ENCODE measurements at places on chromosomes 11 and 22.

- no peak for DNase-seq
These were observed 292.3 kb downstream of the METTL15 start for GRCh38 chr11:28400331-28401100.

DNA sequence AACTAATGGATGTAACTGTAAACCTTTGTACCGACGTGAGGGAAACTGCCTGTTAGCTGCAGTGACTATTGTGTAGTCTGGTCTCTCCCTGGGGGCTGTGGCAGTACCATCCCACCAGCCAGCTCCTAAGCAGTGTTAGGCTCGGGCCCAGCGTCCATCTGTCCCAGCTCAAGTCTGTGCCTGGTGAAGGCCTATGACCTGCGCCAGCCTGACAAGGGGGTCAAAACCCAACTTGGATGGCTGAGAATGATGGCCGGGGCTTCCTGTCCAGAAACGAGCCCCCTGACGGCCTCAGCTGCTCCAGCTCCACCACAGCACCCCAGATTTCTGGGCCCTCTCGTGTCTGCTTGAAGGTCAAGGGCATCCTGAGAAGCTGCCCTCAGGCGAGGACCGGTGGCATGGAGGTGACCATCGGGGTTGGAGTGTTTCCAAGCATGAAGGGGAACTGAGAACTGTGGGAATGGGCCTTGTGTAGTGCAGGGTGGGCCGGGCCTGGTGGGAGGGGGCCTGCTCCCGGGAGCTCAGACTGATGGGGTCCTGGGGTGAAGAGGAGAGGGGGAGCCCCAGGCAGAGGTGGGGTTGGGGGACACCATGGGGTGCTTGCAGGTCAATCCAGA, 14.3 kb upstream of the SPI1 start:
- DNase-seq, result no peak

- DNase-seq, result peak; percentile 73
These were observed at the start of gene PLEKHA7 for GRCh38 chr11:17014321-17014832. Gene PLEKHA7, minus strand, starts transcription at chr11:17014414. Its CDS starts 13 bp downstream, at chr11:17014401.

DNA sequence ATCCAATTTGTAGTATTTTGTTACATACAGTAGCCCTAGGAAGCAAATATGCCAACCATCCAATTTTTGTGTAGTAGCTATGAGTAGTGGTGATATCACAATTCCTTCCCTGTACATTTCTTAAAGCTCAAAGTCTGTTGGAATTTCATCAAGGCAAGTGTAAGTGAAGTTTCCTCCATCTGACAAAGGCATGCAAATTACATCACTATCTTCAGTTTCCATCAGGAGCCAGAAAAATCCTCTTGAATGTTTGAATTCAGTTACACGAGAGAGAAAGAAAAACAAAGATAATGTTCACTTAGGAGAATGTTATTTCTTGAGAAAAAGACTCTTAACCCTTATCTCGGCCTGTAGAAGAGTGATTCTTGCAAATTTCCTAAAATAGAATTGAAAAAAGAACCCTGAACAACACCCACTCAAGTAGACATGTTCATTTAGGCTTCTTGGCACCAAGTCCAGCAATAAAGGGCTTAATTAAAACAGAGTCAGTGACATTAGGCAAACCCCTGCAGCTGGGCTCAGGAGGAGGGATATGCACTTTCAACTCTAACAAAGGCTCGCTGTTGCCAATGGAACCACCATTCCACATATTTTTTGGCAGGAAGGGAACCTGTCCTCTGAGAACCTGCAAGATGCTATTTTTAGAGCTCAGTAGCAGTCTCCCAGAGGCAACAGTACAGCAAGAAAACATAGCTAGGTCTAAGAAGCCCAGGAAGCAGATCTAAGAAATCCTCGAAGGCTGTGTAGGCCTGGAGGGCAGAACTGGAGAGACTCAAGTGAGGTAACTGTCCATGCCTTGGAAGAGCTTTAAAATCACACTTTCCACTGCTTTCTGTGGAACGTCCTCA, 144.6 kb downstream of the CCDC81 start:
- DNase-seq, result no peak

GRCh38 chr11:93736129-93736528, 5.2 kb downstream of the TAF1D start:
- no peak for DNase-seq

DNA sequence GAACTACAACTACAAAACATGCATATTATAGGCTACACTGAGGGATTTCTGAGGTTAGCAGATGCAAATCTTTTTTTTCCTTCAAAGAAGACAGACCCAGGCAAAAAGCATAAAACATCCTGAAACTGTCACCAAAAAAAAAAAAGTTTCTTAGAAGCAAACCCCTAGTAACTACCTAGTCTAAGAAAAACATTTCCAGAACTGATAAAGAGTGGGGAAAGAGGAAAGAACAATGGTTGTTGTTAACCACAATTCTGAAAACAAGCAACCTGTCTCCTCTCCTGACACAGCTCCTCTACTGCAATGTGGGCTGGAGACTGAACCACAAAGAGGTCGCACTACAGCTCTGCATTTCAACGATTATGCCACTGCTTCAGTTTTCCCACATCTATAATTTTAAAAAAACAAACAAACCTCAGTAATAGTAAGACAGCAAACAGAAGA, 15.0 kb downstream of the DENND5A start:
- no peak for DNase-seq

GRCh38 chr22:20577549-20577975, 70.2 kb downstream of the MED15 start:
- no peak for DNase-seq

- DNase-seq, result peak; percentile 86
These were observed 12.6 kb upstream of the NECTIN1 start for GRCh38 chr11:119741369-119742262.

DNA sequence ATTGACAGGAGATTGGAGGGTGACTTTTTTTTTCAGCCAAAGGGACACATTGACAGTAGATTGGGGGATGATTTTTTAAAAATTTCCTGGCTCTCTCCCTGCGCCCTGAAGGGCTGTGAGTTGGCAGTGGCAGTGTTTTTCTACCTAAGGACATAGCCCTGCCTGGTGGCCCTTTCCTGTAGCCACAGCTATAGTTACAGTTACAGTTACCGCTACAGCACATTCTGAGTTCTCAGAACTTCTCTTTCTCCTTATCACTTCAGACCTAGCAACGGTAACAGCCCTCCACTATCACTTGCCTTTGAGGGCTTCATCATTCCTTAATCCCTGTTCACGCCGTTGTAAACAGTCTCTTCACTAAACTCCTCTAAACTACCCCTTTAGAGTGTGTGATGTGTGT, 684 bp downstream of the MRGPRX2 start:
- DNase-seq, result no peak

DNA sequence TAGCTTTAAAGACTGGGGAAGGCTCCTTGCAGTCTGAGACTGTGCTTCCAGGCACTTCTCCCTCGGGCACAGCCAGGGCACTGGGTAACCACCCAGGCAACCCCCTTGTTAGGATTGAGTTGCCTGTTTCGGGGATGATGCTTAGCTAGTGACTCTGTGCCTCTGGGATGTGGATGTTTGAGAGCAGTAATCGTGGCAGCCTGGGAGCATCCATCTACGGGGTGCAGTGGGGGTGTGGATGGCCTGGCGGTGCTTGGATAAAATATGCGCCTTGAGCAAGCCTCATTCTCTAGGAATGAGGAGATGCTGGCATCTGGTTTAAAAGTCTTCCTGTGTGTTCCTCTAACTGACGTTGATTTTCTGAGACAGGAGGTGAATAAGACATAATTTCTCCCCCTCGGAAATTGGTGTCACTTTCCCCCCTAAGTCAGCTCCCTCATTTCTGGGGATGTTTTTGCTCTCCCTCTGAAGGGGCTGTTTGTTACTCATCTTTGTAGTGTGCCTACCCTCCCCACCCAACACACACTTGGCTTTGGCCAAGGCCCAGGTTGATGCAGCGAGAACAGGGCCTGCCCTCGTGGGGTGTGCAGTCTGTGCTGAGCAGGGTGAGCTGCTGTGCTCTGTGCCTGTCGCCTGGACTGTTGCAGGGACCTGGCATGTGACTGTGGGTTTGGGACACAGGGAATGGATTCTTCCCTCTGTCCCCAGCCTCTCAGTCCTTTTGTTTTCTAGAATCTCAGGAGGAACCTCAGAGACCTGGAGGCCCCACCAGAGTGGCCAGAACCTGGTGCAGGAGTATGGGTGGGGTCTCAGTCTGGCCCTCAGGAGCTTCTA, 2.0 kb downstream of the GNAZ start:
- DNase-seq, result no peak

DNA sequence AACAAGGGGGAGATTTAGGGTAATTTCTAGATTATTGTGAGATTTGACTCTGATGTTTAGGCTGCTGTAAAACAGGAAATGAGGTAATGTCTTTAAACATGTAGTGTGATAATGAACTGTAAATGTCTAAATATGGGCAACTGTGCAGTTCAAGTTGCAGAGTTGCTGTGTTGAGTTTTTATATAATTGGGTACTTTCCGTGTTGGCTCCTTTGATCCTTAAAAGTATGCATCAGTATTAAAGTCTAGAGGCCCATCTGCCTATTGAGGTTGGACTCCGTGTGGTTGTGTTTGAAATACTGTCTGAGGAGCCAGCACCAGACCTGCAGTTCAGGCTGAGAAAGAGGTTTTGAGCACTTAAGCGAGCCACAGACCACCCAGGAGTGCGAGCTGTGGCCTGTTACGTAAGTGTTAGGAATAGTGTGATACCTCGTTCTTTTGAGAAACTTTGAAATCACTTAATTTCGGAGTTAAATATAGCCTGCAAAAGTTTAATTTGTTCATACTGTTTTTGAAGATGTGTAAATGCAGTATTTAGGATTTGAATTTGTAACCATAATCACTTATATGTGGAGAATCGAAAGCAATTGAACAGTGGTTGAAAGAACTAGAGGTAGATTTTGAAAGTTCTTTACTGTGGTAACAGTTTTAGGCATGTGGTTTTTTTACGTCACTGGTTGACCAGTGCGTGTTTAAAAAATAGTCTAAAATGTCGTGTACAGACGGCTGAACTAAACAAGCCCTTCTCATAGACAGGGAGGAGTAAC, 9.0 kb downstream of the FAM118A start:
- no peak for DNase-seq

- DNase-seq, result no peak
These were observed 151.7 kb downstream of the STK33 start for GRCh38 chr11:8442301-8442700.

GRCh38 chr22:35746248-35746647, 28.6 kb downstream of the APOL5 start:
- no peak for DNase-seq

DNA sequence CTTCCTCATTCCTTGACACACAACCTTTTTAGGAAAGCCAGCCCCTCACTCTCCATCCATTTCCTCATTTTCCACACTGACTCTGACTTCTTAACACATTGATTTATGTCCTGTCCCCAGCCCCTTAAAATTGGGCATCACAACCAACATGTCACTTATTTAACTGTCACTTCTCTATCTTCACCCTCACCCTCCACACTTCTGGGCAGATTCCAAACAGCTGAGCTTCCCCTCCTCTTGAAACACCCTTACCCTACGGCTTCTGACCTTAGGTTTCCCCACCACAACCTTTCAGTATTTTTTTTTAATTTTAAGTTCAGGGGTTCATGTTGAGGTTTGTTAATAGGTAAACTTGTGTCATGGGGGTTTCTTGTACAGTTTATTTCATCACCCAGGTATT, 696.3 kb downstream of the DLG2 start:
- no peak for DNase-seq

- DNase-seq, result no peak
These were observed 218.8 kb downstream of the CTTN start for GRCh38 chr11:70616938-70617654.

GRCh38 chr11:129960216-129961214, 42.1 kb downstream of the PRDM10 start:
- no peak for DNase-seq

DNA sequence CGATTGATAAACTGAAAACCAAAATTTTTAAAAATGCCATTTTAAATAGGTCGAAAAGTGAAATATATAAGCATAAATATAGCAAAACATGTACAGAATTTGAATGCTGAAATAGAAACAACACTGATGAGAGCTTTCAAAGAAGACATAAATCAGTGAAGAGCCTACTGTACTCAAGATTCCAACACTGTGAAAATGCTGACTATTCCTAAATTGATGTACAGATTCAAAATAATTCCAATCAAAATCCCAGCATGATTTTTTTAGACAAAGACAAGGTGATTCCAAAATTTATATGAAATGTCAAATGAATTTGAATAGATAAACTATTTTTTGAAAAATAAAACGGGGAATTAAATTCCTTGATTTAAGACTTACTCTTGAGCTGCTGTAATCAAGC, 1010.4 kb downstream of the TBC1D22A start:
- DNase-seq, result no peak

GRCh38 chr22:36362932-36363331, 24.8 kb downstream of the MYH9 start:
- no peak for DNase-seq

DNA sequence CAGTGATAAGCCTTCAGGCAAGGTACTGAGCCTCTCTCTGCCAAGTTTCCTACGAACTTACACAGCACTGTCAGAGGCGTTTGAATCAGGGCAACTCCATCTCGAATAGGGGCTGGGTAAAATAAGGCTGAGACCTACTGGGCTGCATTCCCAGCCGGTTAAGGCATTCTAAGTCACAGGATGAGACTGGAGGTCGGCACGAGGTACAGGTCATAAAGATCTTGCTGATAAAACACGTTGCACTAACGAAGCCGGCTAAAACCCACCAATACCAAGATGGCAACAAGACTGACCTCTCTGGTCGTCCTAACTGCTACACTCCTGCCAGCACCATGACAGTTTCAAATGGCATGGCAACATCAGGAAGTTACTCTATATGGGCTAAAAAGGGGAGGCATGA, 20.4 kb upstream of the POGLUT3 start:
- no peak for DNase-seq

DNA sequence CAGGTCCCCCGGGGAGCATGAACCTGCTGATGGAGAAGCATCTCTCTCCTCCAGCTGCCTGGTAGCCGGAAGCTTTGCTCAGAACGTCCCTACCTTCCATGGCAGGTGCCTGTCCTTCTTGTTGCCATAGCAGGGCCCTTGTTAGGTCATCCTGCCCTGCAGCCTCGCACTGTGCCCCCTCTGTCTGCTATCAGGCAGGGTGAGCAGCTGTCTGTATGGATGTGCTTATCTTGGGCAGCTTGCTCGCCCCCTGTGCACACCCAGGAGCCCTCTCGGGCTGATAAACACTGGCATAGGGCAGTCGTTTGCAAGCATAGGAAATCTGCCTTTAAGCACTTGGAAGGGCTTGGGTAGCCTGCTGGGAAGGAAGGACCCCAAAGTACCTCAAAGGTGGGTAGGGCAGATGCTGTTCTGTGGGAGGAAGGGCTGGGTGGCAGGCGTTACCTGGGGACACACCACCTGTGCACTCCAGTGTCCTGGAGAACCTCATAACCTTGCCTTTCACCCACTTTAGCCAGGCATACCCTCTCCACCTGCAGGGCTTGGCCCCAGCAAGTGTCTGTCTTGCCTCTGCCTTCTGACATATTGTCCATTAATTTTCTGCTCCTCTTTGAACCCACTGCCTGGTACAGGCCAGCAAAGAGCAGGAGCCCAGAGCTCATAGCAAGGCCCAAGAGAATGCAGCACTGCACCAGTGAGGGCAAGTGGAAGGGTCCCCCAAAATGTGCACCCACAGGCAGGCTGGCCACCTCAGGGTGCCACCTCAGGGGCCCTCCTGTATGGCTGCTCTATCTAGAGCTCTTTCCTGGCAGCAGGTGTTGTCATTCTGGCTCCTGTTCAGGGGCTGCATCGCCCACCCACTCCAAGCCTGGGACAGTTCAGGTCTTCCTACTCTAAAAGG, 8.0 kb upstream of the COMT start:
- DNase-seq, result no peak

Measured in ecto neural progenitor cell (in vitro differentiated cells).